ENCODE measurements at places on chromosomes 7 and 10.

GRCh38 chr7:71723859-71724258 lies 591.9 kb downstream of the GALNT17 start:
- DNase-seq = no peak

DNA sequence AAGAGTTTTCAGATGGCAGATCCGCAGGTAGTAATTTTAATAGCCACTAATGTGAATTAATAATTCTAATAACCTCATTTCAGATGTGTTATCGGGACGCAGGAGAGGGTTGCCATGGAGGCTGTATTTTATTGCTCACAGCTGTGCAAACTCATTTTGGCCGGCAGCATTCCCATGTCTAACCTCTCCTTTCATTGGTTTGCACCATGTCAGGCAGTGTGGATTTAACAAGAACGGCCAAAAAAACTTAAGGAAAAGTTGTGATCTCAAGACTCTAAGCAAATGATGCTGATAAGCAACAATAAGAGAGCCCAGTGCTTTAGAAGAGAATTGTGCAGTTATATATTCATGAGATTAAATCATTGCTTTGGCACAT lies 88.7 kb upstream of the NRP1 start:
- no peak for DNase-seq

GRCh38 chr10:132107186-132107948 lies 41.6 kb downstream of the JAKMIP3 start:
- no peak for DNase-seq

DNA sequence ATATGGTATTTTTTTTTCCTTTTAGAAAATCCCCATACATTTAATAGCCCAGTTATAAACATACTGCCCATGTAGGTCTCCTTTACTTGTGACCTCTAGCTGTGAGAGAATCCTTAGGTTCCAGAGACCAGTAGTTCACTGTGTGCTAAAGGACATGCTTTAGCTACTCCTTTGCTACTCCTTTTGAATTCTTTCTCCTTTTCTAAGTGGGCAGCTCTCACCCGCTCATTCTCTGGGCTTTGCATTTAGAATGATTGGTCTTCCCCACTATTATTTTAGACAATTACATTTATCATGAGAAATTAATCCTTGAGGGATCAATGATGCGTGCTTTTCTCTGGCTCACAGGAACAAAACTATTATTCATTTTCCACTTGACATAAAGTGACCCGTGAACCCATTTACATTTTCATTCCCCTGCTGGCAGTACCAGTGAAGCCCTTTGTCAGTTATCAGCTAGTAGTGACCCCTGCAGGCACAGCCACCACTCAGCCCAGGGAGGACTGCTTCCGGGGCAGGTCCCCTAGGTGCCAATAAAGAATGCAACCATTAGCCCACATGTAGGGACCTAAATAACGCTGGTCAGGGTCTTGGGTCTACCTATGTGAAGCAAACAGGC lies 844.3 kb downstream of the CNTNAP2 start:
- no peak for DNase-seq

GRCh38 chr7:104951546-104951945 lies 62.5 kb upstream of the KMT2E start:
- no peak for DNase-seq

DNA sequence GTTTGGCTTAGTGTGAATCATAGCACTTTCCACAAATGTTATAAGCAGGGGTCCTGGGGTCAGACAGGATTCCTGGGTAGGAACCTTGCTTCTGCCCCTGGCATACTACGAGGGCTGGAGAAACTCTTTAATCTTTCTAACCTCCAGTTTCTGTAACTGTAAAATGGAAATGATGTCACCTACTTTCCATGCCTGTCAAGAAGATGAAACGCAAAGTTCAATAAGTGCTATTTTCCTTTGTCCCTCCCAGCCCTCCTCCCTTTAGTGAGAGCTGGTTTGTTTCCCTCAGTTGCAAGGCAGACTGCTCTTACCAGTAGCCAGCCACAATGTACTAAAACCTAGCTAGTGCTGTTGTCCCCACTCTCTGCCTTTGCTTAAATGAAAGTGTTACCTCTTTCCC lies 117.1 kb upstream of the HPS1 start:
- DNase-seq = no peak

DNA sequence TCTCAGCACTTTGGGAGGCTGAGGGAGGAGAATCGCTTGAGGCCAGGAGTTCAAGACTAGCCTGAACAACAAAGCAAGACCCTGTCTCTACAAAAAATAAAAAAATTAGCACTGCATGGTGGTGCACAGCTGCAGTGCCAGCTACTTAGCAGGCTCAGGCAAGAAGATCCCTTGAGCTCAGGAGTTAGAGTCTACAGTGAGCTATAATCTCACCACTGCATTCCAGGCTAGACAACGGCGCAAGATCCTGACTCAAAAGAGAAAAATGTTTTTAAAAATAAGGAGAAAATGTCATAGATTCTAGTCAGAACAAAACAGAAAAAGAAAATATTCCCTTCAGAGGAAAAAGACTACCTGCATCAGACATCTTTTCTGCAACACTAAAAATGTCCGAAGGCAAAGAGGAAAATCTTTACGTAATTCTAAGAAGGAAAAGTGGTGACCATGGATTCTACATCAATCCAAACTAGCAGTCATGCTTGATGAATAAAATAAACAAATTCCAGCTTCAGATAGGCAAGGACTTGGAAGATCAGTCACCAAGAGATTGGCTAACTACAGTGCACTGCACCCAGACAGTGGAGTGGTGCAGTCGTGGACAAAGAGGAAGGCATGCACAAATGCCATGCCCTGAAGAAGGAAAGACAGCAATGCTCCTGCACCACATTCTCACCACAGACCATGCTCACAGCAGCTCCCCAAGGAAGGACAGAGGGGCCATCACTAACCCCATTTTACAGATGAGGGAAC lies 54.3 kb downstream of the ERCC6 start:
- no peak for DNase-seq

DNA sequence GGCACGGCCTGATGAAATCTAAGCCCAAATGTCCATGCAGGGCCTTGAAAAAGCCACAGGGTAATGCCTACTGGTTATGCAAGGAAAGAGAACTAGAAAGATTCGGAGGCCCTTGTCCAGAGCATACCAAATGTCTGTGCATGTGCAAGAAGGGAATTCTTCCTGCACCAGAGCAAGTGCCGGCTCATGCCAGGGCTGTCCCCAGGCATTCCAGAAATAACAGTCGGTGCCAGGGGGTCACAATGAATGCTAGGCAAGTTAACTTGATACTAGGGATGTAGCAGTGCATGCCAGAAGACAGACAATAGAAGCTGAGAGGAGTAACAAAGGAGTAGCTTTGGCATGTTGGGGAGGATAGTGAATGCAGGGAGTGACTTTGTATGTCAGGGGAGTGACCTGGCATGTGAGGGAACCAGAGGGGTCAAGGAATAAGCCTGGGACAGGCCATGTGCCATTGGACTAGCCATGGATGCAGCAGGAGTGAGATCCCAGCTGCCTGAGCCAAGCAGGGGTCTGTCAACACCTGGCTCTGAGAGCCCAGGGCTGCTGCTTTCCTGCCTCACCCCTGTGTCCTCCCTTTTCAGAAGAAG lies 119.5 kb upstream of the UNC5B start:
- no peak for DNase-seq
